ENCODE measurements at places on chromosomes 13 and 19.

DNA sequence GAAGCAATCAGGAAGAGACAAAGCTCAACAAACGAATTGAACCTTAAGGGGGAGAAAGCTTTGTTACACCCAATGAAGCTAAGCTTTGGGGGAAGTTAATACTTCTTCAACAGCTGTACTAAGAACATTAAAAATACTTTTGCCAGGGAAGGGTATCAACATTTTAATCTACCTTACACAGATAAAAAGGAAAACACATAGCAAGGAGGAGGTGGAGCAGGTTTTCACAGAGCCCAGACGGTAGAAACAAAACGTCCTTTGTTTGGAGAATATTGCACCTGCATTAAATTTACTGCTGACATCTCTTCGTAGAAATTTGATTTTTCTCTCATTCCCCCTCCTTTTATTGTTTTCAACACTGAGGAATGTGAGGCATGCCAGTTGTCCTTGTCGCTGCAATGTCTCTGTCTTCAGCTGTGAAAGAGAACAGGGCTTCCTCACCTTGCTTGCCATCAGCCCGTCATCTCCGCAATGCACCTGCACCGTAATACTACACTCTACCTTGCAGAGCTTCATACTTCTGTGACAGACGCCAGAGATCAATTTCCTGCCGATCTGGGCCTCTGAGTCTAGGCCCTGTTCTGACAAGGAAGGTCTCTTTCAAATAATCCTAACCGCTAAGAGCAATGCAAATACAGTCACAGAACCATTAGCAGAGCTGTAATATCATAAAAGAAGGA lies 270.8 kb downstream of the SPRY2 start:
- no peak for DNase-seq

DNA sequence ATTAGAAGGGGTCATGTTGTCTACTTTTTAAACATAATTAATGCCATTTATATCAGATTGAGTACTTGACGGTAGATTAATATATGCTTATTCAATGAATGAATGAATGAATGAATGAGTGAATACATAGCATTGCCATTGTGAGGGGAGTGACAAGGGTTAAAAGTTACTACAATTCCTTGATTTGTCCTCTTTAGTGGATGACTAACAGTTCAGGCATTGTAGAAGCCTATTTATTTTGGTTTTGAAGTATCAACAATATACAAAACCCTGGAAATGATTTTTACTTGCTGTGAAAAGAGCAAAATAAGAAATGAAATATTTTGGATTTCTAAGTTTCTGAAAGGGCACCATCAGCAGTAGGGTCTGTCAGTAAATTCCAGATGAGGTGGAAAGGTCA lies 122.7 kb downstream of the CYSLTR2 start:
- DNase-seq: no peak

- no peak for DNase-seq
Observed at GRCh38 chr19:35458731-35459391, 10.8 kb downstream of the FFAR2 start.

DNA sequence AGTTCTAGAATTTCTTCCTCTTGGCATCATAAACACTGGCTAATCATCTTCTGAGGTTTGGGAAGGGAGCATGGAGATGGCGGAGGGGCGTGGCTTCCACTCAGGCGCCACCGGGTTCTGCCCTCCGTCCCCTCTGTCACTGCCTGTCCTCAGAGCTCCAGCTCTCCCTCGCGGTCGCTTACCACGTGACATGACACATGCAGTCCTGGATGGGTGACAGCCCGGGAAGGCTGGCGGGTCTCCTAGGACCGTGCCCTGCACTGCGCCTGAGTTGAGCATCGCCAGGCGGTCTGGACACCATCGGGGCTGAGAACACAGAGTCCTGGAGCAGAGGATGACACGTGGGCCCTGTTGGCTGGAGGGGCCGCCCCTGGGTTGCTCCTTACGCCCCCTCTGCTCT lies 123.3 kb downstream of the RAB20 start:
- no peak for DNase-seq

- DNase-seq: no peak
Observed at GRCh38 chr19:10173527-10173926, 21.2 kb downstream of the DNMT1 start.

DNA sequence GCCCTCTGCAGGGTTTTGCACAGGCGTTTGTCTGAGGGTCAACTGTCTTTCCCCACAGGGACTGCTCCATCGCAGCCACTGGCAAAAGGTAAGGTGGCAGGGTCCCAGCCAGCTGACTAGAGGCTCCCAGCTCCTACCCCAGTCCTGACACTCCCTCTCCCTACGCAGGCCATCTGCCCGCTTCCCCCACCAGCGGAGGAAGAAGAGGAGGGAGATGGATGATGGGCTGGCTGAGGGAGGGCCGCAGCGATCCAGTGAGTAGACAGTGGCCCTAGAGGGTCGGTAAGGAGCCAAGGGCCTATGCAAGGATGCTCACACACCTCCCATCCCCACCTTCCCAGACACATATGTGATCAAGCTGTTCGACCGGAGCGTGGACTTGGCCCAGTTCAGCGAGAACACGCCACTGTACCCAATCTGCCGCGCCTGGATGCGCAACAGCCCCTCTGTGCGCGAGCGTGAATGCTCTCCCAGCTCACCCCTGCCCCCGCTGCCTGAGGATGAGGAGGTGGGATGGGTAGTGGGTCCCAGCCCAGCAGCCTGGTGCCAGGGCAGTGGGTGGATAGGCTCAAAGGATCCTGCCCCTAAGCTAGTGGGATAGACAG lies 4.0 kb downstream of the HSPB6 start:
- DNase-seq: no peak

DNA sequence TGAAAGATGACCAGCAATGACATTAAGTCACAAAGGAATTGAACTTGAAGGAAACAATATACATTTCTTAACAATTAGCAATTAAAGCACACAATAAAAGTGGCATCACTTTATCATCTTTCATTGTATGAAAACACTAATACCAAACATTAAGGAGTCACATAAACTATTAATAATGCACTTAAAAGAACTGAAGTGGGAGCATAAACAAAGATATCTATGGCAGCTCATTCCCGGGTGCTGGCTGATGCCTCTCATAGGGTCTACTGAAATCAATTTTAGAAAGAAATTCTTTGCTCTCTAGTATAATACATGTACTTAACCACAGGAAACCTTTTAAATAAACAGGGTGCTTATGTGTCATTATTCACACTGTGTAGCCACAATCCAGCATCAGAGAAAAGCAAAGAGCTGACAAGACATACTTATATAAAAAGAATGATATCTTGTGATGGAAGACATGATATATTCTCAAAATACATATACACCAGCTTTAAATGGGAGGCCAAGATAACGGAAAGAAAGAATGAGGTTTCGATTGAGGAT lies 1207.8 kb downstream of the EFNB2 start:
- no peak for DNase-seq

DNA sequence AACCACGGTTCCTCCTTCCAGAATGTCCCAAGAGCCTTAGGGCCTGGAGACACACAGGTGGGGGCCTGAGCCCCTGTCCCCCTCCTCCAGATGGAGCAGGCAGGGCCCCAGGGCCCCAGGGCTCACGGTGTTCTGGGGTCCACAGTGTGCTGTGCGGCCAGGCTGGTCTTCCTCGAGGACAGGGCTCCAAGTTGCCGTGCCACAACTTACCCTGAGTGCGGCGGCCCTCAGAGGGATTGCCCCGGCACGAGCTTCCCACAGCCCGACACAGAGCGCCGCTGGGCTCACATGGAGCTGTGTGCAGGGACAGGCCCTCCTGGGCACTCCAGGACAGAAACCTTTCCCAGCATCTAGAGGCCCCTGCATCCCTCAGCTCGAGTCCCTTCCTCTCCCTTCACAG lies 160.8 kb downstream of the KDM4B start:
- DNase-seq: no peak

- no peak for DNase-seq
Observed at GRCh38 chr13:36981156-36981743, 17.9 kb downstream of the ALG5 start.

DNA sequence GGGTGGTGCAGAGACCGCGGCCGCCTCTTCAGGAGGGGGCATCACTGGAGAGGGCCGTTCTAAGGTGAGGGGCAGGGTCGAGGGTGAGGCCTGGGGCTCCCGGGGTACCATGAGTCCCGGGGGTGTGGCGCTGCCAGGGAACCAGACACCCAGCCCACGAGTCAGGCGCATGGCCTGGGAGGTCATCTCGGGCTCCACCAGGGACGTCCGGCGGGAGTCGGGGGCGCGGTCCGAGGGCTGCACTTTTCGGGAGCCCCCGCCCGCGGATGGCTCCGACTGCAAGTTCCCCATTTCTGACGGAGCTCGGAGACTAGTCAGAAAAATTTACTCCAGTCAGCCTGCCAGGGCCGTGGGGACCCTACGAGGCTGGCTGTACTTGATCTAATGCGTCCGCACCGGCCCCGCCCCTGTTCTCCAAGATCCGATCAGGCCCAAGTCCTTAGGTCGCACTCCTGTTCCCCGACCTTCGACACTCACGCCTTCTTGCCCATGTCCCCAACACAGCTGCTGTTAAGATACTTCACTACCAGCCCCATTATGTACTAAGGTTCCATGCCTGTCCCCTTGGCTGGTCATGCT lies 774 bp downstream of the GGN start:
- DNase-seq: no peak

GRCh38 chr13:111927181-111927540 lies 139.8 kb upstream of the SOX1 start:
- no peak for DNase-seq

GRCh38 chr19:6418562-6418932 lies 6.1 kb downstream of the KHSRP start:
- DNase-seq: no peak

DNA sequence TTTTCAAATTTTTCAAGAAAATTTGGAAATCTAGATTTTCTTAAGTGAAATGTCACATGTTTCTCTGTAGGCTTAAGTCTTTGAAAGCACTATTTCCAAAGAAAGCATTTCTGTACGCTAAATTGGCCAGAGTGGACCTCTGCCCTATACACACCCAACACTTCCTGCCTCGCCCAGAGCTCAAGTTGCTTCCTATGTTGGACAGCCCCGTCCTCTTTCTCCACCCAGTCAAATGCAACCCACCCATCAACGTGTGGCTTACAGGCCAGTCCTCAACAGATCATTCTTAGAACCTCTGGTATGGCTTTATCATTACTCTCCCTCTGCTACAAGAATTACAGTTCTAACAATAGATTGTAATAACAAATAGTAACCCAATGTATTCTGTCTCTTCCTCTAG lies 24.2 kb downstream of the KLF12 start:
- DNase-seq: no peak

GRCh38 chr13:94020833-94021232 lies 458.6 kb downstream of the DCT start:
- DNase-seq: no peak

- peak; percentile 73 for DNase-seq
Observed at GRCh38 chr19:49094505-49095482, 9.5 kb downstream of the SNRNP70 start.

- no peak for DNase-seq
Observed at GRCh38 chr19:7287722-7288121, 6.5 kb downstream of the INSR start.

GRCh38 chr19:7965259-7965841 lies 21.9 kb upstream of the TIMM44 start:
- no peak for DNase-seq

- no peak for DNase-seq
Observed at GRCh38 chr13:46165485-46166223, 16.3 kb downstream of the LCP1 start.

GRCh38 chr13:109986851-109987250 lies 200.5 kb upstream of the IRS2 start:
- DNase-seq: no peak

DNA sequence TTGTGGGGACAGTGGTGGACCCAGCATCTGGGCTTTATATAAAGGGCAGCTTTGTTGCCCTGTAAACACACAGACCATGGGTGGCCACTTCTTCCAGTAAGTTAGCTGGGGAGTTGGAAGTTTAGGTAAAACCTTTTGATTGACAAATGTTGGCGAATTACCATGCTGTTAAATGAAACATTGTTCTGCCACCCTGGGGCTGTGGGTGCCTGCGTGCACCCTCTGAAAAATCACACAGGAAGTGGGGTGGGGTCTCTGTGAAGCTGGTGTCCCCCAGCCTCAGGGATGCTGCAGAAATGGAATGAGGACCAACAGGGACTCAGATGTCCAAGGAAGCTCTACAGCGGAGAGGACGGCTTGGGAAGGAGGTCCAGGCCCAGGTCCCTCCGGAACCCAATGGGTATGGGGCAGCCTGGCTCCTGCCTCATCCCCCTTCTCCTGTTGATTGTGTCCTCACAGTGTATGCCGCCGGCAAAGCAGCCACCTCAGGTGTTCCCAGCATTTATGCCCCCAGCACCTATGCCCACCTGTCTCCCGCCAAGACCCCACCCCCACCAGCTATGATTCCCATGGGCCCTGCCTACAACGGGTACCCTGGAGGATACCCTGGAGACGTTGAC lies 2.8 kb upstream of the USF2 start:
- DNase-seq: peak; percentile 14

DNA sequence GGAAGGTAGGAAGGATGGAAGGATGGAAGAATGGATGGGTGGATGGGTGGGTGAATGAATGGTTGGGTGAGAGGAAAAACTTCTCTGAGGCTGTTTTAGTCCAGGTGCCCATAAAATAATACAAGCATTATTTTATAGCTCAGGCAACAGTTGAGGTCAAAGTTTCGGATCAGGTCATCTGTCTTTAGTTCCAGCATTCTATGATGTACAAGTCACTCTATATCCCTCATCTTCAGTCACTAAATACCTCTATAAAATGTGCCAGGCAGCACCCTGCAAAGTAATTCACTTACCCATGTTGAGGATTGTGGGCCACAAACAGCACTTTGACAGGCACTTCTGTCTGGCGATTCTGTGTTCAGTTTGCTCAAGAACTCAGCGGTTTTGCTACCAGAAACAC lies 66.0 kb downstream of the EPSTI1 start:
- DNase-seq: no peak

DNA sequence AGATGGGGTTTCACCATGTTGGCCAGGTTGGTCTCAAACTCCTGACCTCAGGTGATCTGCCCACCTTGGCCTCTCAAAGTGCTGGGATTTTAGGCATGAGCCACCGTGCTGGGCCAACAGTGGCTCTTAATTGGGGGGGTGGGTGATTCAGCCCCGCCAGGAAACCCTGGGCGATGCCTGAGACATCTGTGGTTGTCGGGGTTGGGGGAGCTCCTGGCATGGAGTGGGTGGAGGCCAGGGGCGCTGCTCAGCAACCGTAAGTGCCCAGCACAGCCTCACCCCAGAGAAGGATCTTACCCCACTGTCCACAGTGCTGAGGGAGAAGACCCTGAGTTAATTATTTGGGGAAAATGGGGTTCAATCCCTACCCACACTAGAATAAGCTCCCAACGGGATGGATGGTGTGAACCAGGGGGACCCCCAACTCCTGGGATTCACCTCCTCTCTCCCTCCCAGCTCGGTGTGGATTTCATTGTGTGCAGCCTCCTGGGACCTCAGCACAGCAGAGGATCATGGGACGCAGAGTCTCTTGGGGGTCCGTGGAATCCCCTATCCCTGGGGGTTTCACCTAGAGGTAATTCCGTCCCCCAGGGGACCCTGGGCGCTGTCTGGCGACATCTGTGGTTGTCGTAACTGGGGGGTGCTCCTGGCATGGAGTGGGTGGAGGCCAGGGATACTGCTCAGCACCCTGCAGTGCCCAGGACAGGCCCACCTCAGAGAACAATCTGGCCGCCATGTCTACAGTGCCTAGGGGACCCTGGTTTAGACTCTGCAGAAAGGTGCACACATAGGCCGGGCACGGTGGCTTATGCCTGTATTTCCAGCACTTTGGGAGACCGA lies 68.9 kb downstream of the GADD45B start:
- DNase-seq: no peak

- peak; percentile 73 for DNase-seq
Observed at GRCh38 chr13:98447881-98448641, 128.8 kb downstream of the STK24 start.

GRCh38 chr13:96551546-96551945 lies 442.7 kb downstream of the OXGR1 start:
- DNase-seq: no peak
